ENCODE measurements at places on chromosomes 4 and X.

DNA sequence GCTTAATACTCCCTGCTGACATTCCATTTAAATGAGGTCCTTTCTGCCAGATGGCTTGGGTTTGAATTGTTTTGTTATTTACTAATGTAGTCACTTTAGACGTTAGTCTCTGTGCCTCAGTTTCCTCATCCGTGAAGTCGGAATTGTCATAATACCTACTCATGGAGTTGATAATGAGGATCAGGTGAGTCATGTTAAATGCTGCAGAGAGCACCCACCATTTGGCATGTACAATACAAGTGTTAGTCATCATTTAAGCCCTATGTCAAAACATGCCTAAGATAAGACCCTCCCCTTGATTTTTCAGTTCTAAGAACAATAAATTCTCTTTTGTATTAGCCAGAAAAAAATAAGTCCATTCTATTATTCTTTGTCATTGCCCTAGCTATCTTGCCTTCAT lies 534.8 kb upstream of the HTR2C start:
- no peak for DNase-seq

DNA sequence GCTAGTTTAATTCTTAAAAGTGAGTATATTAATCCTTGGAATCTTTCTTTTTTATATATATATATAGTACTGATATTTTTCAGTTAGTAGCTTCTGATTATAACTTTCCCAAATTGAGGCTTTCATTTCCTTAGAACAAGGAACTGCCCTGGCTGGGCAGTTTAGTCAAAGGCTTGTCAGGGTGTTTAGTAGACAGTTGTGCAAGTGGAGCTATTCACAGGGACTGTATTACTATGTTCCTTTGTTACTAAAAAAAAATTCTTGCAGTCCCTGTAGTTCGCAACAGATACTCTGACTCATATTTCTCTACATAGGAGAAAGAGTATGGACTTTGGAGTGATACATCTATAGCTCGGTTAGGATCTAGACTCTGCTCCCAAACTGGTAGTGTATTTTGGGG lies 20.8 kb downstream of the USO1 start:
- DNase-seq: no peak

DNA sequence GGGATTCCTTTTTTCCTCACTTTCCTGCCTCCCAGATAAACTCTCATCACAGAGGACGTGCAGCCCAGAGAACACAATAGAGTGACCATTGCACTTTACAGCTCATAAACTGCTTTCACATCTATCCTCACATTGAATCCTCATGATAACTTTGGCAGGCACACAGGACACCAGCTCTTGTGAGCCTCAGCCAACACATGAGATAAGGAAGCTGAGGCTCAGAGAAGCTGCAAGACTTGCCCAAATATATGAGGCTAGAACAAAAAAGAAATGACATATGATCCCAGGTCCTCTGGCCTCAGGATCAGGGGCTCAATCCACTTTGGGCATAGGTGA lies 85.0 kb upstream of the CPEB2 start:
- no peak for DNase-seq

GRCh38 chr4:100582146-100582545 lies 64.3 kb upstream of the EMCN start:
- no peak for DNase-seq

- DNase-seq: no peak
Measured at GRCh38 chr4:40577588-40578253, 51.9 kb downstream of the RBM47 start.

DNA sequence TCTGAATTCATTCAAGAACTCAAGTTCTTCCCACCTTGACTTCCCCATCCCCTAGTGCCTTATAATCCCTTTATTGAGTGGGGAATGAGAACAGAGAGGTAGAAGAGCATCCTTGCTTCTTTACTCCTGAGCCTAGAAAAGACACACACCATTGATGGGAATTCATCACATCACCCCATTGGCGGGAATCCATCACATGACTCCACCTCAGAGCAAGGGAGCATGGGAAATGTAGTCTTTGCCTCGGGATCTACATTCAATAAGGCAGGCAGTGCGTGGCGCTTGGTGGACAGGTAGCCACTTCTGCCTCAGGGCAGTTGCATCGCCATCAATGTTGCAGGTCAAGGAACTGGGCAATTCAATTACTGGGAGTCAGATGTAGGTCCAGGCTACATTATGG lies 50.7 kb downstream of the MXRA5 start:
- DNase-seq: no peak

GRCh38 chr4:183790661-183791060 lies 114.4 kb upstream of the STOX2 start:
- no peak for DNase-seq

DNA sequence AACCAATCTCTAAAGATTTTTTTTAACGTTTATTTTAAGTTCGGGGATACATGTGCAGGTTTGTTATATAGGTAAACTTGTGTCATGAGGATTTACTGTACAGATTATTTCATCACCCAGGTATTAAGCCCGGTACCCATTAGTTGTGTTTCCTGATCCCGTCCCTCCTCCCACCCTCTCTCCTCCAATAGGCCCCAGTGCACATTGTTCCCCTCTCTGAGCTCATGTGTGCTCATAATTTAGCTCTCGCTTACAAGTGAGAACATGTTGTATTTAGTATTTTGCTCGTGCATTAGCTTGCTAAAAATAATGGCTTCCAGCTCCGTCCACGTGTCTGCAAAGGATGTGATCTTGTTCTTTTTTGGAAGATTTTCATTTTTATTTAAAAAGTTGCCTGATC lies 2309.4 kb upstream of the AGA start:
- DNase-seq: no peak

- no peak for DNase-seq
Measured at GRCh38 chr4:175376287-175376977, 435.6 kb downstream of the GPM6A start.

DNA sequence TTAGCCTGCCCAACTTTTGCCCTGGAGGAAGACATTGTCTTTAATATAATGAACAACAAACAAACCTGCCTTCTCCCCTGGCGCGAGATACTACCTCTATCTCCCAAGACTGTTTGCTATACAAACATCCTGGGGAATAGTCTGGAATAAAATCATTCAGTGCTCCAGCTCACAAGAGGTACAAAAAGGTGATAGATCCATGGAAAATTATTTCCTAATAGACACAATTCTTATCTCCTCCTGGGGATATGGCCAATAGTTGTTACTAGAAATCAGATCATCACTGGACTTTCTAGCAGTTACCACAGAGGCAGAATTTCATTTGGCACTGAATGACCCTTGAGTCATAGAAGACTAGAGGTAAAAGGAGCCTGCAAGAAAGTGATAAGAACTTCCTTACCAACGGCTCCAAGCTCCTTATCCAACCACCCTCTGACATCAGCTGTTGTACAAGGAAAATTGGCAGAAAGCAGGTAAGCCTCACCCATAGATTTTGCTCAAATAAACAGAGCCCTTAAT lies 38.1 kb downstream of the MID1 start:
- no peak for DNase-seq

- no peak for DNase-seq
Measured at GRCh38 chr4:107392951-107393350, 327.1 kb downstream of the PAPSS1 start.

- no peak for DNase-seq
Measured at GRCh38 chrX:7179446-7179845, 31.5 kb upstream of the PUDP start.

GRCh38 chrX:39592776-39593175 lies 505.0 kb downstream of the BCOR start:
- no peak for DNase-seq

DNA sequence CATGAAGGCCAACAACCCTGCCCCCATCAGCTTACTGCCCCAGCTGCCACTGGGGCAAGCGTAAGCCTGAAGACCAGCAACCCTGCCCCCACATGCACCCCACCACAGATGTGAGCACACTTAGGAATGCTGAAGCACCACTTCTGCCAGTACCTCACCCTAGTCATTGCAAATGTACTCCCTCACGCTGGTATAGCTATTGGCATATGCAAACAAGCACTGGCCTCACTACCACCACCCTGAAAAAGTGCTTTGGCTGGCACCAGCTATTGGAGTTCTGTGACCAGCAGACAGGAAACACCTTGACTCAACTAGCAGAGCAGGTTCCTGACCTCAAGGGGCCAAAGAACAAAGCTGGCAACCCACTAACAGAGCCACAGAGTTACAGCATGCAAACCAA lies 534.4 kb upstream of the POU3F4 start:
- DNase-seq: no peak

DNA sequence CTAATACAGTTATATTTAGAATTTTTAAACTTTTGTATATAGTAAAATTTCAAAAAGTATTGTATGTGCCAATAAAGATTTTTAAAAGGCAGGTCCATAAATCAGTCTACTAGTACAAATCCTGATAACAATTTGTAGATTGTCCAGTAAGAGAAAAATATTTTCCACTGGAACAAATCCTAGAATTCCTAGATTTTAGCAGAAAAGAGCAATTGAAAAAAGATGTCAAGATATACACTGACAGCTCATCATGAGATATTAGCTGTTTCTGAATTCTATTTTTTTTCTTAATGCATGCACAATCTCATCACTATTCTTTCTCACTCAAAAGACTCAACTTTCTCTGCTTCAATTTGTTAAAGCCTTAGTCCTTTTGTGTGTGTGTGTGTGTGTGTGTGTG lies 289.2 kb upstream of the MAD2L1 start:
- no peak for DNase-seq

GRCh38 chr4:15479089-15479912 lies 9.6 kb downstream of the CC2D2A start:
- DNase-seq: no peak

- DNase-seq: no peak
Measured at GRCh38 chrX:29691044-29691443, 524.3 kb upstream of the MAGEB2 start.

DNA sequence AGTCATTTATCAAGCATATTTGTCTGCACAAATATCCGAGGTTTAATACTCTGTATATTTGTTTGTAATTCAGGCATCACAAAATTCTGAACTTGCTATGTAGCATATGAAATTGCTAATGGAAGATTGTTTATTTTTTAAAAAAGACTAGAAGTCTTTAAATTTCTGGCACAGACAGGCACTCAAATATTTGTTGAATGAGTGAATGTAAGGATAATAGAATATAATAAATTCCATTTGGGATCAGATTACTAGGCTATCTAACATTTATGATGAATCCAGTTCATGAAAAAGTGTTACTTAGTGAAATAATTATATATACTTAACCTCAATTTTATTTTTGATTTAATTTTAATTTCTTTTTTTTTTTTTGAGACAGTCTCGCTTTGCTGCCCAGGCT lies 30.4 kb upstream of the TEC start:
- no peak for DNase-seq

DNA sequence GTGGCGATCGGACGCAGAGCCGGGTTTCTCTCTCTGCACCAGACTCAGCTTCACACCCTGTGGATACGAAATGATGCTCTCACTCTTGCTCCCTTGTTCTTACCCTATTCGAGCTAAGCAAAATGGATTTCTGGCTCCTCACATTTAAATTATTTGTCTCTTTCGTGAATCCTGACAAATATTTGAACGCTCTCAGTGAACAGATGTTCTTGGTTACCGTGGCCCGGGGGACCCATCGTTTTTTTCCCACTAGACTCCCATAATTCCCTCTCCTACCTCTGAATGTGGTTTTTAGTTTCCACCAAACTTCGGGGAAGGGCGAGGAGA lies 630 bp downstream of the SMARCA5 start:
- no peak for DNase-seq

DNA sequence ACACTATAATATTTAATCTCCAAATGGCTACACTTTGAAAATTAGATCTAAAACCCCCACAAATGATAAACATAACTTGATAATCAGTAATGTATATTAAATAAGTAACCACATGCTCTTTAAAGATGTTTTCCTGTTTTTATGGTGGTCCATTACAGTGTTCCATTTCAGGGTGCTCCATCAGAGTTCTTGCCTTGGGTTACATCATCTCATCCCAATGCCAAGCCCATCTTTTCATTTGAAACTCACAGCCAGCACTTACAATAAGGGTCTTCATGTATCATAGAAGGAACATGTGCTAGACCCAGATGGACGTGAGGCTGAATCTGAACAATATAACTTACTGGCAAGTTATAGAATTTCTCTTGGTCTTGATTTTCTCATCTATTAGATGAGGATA lies 10.5 kb upstream of the PAQR3 start:
- no peak for DNase-seq

GRCh38 chr4:75698162-75698962 lies 25.2 kb upstream of the G3BP2 start:
- no peak for DNase-seq

Data from Right ventricle myocardium inferior (tissue), 1 donor.